Mammary epithelial cell (primary cell): ENCODE measurements at places on chromosomes 5 and 9. TPM values are rescaled to one million over a fixed set of nuclear protein-coding genes. Genes with fewer than 3 reads are reported as not detected.

- DNase-seq = peak; percentile 48
Observed at GRCh38 chr9:126672634-126673284, 59.0 kb downstream of the LMX1B start.

- peak; percentile 93 for DNase-seq
Observed at GRCh38 chr9:124861342-124862229, at the start of the genes ARPC5L and RPL35. TSS of gene ARPC5L (plus strand) at chr9:124862130. CDS start at chr9:124869291, 7,161 bp downstream. TSS of gene RPL35 (minus strand) at chr9:124861957. CDS start at chr9:124861912, 45 bp downstream.

The FUT7 gene
- not detected for polyA plus RNA-seq

The F2RL1 gene
- 65.6 TPM for polyA plus RNA-seq

GRCh38 chr5:156120777-156121176, 206.2 kb upstream of the SGCD start:
- DNase-seq = no peak
